Mammary epithelial cell (primary cell): ENCODE measurements at places on chromosomes 3 and 15. TPM values are rescaled to one million over a fixed set of nuclear protein-coding genes. Genes with fewer than 3 reads are reported as not detected.

Gene KNG1
- total RNA-seq = not detected in 2 replicates

Gene GOLGA6D
- total RNA-seq = not detected in 2 replicates

Gene IL17RE
- 2.8 and 10.6 TPM in 2 replicates for total RNA-seq

Gene ZNF662
- 0.47 and 0.64 TPM in 2 replicates for total RNA-seq

Gene TMEM43
- total RNA-seq = 143 TPM

Gene OXTR
- 8.0 TPM for total RNA-seq

Gene GOLGA8S
- total RNA-seq = not detected in 2 replicates

Gene CAPN7
- total RNA-seq = 46.0 TPM

Gene CORO2B
- total RNA-seq = 1.6 and 3.2 TPM in 2 replicates

Gene PXYLP1
- 6.3 TPM for total RNA-seq

Gene MAPKAPK3
- total RNA-seq = 114 and 138 TPM in 2 replicates

Gene LTF
- 16.7 TPM for total RNA-seq
